ENCODE measurements at places on chromosomes 5 and 9.

DNA sequence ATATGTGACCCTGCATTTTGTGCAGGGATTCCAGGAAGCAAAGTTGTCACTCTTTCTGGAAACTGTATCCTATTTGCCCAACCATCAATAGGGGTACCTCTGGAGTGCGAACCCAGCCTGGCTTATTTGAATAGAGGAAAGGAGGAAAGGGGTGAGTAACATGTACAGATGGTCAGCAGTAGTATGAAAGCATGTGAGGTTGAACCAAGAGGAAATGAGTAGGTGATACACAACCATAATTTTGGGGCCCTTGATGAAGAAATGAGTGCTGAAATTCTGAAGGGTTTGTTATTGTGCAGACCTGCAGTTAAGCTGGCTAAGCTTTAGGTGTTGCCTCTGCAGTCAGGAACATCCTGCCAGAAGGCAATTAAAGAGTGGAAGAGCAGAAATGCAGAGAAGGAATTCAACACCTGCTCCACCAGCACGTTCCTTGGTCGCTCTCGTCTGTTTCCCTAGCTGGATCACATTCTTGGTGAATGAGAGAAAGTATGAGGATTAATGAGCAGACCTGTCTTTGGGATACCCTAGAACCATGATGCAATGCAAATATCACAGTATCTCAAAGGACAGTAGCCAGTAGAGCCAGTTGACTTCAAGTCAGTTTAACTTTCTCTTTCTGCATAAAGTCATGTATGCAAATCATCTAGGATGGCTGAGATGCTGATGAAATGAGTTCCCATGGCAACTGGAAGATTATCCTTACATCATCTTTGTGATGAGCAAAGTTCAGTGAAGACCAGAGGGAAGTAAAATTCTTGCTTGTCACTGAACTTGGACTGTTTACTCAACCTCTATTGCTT is 13.2 kb upstream of the IL12B start:
- no peak for DNase-seq

GRCh38 chr9:134995792-134996120 is 78.0 kb upstream of the FCN1 start:
- no peak for DNase-seq

GRCh38 chr9:100070104-100071041 is 28.4 kb downstream of the ERP44 start:
- DNase-seq: no peak

GRCh38 chr5:138819081-138819480 is 56.1 kb downstream of the LRRTM2 start:
- DNase-seq: no peak

GRCh38 chr5:170860818-170861666 is 776 bp upstream of the RANBP17 start:
- no peak for DNase-seq

DNA sequence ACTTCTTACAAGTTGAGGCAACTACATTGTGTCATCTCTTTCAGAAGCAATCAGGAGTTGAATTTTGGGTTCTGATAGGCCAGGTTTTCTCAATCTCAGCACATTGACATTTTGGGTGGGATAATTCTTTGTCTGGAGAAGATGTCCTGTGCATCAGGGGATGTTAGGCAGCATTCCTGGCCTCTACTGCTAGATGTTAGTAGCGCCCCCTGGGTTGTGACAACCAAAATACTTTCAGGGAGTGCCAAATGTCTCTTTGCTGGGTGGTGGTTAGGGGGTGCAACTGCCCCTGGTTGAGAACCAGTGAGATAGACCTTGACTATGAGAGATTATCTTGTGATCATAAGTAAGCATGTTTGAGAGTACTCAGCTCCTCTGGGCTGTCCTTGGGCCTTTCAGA is 164.3 kb upstream of the KLF9 start:
- no peak for DNase-seq

DNA sequence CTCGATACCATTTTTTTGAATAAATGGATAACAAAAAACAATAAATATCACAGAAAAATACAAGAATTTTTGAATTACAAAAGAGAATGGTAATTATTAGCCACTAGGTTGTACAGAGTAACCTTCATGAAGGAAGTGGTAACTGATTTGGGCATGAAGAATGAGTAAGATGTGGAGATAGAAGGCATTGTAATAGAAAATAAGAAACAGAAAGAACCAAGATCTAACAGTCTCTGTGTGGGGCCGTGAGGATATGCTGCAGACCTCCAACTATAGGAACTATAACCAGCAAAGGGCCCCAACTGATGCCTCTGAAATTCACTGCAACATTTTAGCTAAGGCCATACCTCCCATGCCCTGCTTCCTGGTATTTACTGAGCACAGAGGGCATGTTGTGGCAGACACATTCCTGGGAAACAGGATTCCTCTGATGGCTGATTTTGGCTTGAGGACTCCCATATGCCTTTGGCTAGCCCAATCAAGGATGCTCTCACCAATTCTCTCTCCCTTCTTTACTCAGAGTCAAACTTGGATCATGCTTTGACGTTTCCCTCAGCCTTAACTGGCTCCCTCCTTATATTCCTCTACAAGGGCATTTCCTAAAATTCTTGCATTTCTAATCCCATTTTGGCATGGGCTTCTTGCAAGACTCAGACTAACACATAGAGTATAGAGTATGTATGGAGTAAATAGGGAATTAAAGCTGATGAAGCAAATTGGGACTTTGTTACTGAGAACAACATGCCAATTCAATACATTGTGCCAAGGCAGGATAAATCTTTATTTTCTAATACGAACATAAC is 208.9 kb downstream of the PDE4D start:
- no peak for DNase-seq

- no peak for DNase-seq
Measured at GRCh38 chr5:73687357-73687756, 61.4 kb downstream of the ARHGEF28 start.

DNA sequence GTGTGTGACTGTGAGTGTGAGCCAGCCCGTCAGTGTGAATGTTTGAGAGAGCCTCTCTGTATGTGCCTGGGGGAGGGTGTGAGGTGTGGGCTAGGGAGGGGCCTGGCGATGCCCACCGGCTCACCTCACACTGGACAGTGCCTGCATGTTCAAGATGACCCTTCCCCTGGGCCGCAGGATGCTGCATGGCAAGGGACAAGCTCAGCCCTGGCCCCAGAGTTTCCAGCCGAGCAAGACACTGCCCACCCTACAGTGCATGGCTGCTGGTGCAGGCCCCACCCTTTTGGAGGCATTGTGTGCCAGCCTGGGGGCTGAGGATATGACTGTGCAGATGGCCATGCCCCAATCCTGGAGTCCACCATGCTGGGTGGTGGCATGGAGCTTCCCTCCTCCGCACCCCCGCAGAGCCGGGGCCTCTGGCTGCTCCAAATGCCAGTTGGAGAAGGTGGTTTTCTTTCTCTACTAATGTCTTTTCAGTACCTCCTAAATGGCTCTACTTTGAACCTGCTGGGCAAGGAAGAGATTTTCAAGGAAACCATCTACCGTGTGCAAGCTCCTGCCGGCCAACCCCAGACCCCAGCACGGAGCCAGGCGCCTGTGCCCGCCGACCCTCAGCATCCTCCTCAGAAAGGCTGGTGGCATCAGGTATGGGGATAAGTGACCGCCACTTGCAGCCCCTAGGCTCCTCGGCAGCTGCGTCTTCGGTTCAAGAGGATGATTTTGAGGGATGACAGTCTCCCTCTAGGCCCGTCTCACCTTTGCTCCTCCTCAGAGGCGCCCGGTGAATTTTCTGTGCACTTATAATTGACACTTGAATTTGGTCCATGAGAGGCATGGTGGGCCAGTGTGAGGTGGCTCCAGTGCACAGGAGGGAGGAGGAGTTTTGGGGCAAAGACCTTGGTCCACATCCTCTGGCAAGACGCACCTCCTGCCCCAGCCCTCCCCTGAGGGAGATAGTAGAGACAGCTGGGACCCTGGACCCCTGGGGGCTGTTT is 27.7 kb downstream of the FGD3 start:
- DNase-seq: no peak

DNA sequence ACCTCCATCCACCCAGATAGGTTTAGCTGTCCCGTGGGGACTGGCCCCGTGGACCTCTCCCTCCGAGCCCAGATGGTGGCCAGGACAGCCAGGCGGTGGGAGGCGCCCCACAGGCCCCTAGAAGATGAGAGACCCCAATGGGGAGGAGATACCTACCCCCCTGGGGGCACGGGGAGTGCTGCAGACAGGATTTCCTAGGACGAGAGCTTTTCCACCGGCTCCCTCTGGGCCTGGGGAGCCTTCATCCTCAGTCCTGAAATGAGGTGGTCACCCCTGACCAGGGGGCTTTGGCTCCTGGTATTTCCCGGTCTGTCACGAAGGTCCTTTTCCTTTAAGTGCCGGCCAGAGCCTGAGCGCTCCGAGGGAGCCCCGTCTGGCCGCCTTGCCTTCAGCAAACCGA is 46.8 kb downstream of the MRPL36 start:
- peak; percentile 13 for DNase-seq

GRCh38 chr5:102290004-102290403 is 6.1 kb downstream of the SLCO4C1 start:
- no peak for DNase-seq

DNA sequence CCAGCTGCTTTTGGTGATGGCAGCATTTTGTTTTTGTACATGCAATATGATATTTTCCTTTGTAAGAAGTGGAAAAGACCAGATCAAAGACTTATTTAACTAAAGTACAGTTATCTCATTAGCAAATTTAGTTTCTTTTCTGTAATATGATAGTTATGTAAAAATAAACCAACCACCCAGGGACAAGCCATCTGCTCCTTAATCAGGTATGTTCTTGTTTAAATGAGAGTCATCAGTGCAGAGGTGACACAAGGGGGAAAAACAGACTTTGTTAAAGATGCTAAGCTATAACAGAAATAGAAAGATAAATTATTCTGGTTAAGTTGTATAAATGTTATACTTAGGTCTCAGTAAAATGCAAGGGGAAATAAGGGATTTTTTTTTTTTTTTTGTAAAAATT is 805.7 kb upstream of the SEMA6A start:
- no peak for DNase-seq

DNA sequence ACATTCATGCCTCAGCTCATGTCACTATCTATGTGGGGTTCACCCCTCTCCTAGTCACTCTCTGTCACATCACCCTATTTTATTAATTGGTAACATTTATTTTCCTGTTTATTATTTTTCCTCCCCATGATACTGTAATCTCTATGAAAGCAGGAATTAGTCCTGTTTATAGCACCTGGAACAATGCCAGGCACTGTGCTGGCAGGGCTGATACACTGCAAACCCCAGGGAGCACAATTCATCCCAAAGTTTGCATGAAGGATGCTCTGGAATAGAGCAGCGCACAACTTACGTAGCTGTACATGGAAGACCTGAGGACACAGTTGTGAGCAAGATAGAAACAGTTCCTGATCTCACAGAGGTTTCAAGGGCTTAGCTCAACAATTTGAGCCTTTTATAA is 103.2 kb downstream of the NSG2 start:
- no peak for DNase-seq

DNA sequence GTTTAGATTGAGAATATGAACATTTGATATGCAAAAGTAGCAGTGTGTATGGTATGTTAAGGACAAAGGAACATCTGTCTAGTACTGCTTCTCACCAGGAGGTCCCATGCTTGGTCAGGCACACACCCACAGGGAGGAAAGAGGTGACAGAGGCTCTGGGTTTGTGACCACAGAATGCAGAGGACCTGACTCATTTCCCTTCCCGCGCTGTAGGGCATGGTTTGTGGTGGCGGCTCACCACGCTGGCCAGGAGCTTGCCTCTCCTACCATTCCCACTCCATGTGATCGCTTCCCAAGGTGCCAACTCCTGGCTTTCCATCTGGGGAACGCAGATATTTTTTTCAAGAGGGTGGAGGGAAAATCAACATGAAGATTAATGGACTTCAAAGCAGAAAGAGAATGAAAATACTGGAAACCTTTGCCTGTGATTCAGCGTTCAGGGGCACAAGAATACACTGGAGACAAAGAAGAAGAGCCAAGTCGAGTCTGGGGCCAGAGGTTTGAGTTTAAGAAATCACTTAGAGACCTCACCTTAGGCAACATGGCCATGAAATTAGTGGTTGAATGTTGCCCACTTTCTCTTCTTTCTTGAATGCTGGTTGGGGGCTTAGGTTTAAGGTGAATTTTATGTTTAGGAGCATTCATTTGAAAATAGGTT is 477.8 kb downstream of the CCDC171 start:
- no peak for DNase-seq
